ENCODE measurements at places on chromosomes 4 and X. TPM values are rescaled to one million over a fixed set of nuclear protein-coding genes. Genes with fewer than 3 reads are reported as not detected.
A peak's percentile ranks its signal among the peaks of the same experiment; 100 is the strongest.

- H3K4me1 ChIP-seq: peaks cover 16% of the 10 kb centered on the region
- H3K27ac ChIP-seq: peak overlapping the region; percentile 71
- H3K36me3 ChIP-seq: no peaks in the 10 kb centered on the region
- no peaks in the 10 kb centered on the region for H3K27me3 ChIP-seq
- H3K4me3 ChIP-seq: no peak overlapping the region
Observed at GRCh38 chr4:52588097-52588496, 71.0 kb downstream of the USP46 start.

DNA sequence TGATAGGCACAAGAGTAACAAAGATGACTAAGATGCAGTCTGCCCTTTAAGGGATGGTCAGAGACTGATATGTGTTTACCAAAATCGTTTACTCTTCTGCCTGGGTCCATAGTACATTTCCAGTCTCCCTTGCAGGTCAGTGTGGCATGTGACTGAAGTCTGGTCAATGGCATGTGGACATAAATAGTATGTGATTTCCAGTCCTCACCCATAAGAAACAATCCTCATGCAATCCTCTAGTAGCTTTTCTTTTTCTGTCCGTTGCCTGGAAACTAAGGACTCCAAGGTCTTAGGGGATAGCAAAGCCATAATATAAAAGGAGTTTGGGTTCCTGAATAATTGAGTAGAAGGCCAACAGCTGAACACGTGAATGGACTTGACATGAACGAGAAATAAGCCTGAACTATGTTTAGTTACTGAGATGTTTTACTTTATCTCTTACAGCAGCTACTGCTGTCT lies 1.1 kb downstream of the SLC9B2 start:
- peak overlapping the region; percentile 82 for H3K4me3 ChIP-seq
- H3K27ac ChIP-seq: peak overlapping the region; percentile 89
- no peaks in the 10 kb centered on the region for H3K36me3 ChIP-seq

The PDE6B gene
- 0.11 TPM for total RNA-seq

The SH3RF1 gene
- total RNA-seq: 28.3 TPM

DNA sequence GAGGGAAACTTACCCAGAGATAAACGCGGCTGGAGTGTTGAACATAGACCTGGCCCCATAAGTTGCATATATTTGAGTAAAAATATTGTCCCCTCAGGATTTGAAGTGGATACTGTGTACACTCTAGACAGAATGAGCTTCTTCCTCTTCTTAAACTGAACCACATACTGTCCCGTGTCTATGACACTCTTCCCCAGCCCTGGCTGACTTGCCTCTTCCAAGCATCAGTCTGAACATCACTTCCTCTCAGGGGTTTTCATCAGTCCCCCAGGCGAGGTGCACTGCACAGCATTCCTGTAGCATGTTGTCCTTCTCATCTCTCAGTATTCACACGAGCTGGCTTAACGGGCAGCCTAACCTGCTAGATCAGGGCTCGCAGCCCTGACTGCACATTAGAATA lies 80.5 kb upstream of the TMEM150C start:
- no peak for DNase-seq
- peaks cover 12% of the 10 kb centered on the region for H3K4me1 ChIP-seq
- no peak overlapping the region for H3K27ac ChIP-seq
- H3K4me3 ChIP-seq: no peak overlapping the region
- H3K36me3 ChIP-seq: no peaks in the 10 kb centered on the region
- H3K27me3 ChIP-seq: no peaks in the 10 kb centered on the region

DNA sequence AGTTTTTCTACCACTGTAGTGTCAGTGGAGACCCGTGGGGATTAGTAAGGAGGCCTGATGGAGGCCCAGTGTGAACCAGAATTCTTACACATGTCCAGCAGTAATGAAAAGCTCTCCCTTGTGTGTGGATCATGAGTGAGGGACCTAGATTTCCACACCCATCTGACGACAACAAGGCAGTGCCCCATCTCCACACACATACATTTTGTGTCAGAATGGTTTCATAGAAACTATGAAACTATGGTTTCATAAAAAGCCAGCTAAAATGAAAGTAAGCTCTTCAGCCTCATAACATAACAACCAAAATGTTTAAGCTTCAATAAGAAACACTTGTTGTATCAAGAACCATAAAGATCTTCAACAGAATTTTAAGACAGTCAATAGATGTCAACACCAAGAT lies 884.5 kb upstream of the ADGRL3 start:
- H3K27ac ChIP-seq: no peak overlapping the region
- no peak overlapping the region for H3K4me3 ChIP-seq
- no peaks in the 10 kb centered on the region for H3K36me3 ChIP-seq
- H3K4me1 ChIP-seq: no peaks in the 10 kb centered on the region
- H3K27me3 ChIP-seq: no peaks in the 10 kb centered on the region
- no peak for DNase-seq

The PLRG1 gene
- total RNA-seq: 84.7 TPM

DNA sequence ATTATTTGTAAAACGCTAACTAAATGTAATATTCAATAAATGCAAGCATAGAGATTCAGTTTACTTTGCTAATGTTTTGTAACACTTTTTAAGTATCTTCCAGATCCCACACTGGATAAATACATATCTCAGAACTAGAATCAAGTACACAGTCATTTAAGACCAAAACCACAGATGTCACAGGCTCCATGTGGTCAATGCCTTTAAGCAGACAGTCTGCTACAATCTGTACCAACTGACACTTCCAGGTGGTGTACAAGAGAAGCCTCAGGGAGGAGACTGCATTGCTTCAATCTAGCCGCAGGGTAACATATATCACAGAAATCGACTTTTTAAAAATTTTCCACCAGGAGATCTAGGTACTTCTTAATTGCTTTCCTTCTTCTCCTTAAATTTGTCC lies 229.6 kb upstream of the DIAPH2 start:
- H3K27me3 ChIP-seq: no peaks in the 10 kb centered on the region
- H3K4me3 ChIP-seq: no peak overlapping the region
- DNase-seq: no peak
- no peaks in the 10 kb centered on the region for H3K4me1 ChIP-seq

DNA sequence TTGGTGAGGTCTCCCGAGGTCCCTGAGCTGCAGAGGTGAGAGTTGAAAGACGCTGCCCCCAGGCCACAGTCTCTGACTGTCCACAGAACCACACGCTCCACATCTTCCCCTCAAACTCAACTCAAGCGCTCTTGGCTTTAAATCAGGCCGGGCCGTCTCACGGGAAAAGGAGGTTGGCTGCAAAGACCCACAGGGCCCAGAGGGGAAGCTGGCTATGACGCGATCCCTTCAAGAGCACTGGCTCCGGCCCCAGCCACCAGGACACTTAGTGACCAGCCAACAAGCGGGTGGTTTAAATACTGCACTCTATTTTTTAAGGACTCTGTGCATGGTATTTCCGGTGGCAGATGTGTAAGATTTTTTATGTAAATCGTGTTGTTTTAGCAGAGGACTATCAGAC lies 19.9 kb downstream of the LRPAP1 start:
- no peak overlapping the region for H3K27ac ChIP-seq
- no peaks in the 10 kb centered on the region for H3K27me3 ChIP-seq
- no peaks in the 10 kb centered on the region for H3K36me3 ChIP-seq
- H3K4me1 ChIP-seq: no peaks in the 10 kb centered on the region
- no peak for DNase-seq
- H3K4me3 ChIP-seq: no peak overlapping the region

The LGI2 gene
- total RNA-seq: not detected

- H3K36me3 ChIP-seq: no peaks in the 10 kb centered on the region
- no peaks in the 10 kb centered on the region for H3K27me3 ChIP-seq
- H3K4me3 ChIP-seq: no peak overlapping the region
- H3K4me1 ChIP-seq: no peaks in the 10 kb centered on the region
Observed at GRCh38 chrX:149398027-149398426, 107.1 kb downstream of the IDS start.

DNA sequence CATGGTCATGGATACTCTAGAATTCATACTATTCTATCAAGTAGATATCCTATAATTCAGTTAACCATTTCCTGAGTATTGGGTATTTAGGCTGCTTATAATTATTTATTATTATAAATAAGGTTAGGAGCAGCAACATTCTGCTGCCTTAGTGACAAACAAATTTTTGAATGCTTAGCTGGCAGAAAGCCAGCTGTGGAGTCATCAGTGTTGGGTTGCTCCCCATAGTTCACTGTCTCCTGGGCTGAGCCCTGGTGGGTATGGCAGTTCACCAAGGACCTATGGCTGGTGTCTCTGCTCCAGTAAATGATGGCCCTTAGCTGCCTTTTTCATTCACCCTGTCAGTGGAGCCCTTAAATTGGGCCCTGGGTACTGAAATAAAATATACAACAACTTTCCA lies 61.8 kb downstream of the SMARCA5 start:
- DNase-seq: peak; percentile 23
- H3K27ac ChIP-seq: no peak overlapping the region
- H3K36me3 ChIP-seq: no peaks in the 10 kb centered on the region
- H3K4me1 ChIP-seq: no peaks in the 10 kb centered on the region
- no peaks in the 10 kb centered on the region for H3K27me3 ChIP-seq
- no peak overlapping the region for H3K4me3 ChIP-seq

- H3K36me3 ChIP-seq: no peaks in the 10 kb centered on the region
- DNase-seq: no peak
- no peaks in the 10 kb centered on the region for H3K4me1 ChIP-seq
- no peak overlapping the region for H3K4me3 ChIP-seq
Observed at GRCh38 chr4:179601671-179602070, 2159.4 kb upstream of the AGA start.

The RTL3 gene
- total RNA-seq: under 0.01 TPM

The VCX3A gene
- total RNA-seq: not detected

DNA sequence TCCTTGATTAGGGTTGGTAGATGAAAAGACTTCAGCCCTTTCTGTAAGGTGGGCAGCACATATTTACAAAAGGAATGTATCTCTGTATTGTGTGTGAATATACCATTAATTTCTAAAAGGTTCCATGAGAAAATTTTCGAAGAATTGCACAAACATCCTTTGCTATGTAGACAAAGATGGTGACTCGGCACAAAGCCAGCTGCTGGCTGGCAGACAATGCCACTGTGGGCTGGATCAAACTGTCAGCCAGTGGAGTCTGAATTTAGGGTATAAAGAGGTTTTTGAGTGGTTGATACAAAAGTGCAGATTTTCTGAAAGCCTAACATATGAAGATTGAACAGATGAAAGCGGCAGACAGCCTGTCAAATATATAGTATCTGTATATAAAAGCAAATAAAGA lies 5.6 kb upstream of the TXK start:
- 0 out of 2 replicates have a peak, but pooled peaks cover 4% of the 10 kb centered on the region for H3K27me3 ChIP-seq
- peak; percentile 45 for DNase-seq
- no peaks in the 10 kb centered on the region for H3K4me1 ChIP-seq

DNA sequence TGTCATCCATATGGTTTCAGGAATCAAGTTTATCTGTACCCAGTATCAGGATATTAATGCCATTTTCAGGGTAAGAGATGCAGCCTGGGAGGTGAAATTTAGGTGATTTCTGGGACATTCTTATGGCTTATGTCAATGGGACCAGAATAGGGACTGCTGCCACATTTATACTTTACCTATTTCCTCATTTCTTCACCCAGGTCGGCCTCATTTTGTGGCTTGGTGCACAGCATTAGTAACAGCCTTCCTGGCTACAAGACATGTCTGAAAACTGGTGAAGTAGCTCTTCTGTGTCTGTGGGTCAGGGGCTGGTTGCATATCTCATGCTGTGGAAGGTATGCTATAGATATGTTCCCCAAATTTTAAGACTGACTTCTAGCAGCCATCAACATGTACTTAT lies 284.8 kb downstream of the AFF2 start:
- no peak for DNase-seq
- no peaks in the 10 kb centered on the region for H3K27me3 ChIP-seq
- no peaks in the 10 kb centered on the region for H3K36me3 ChIP-seq
- H3K4me1 ChIP-seq: no peaks in the 10 kb centered on the region
- no peak overlapping the region for H3K27ac ChIP-seq

GRCh38 chr4:47837094-47837907 lies 566 bp downstream of the CORIN start:
- no peaks in the 10 kb centered on the region for H3K36me3 ChIP-seq
- DNase-seq: peak; percentile 50
- H3K27me3 ChIP-seq: no peaks in the 10 kb centered on the region
- H3K4me1 ChIP-seq: peaks cover 10% of the 10 kb centered on the region
- H3K4me3 ChIP-seq: peak overlapping the region; percentile 73
- no peak overlapping the region for H3K27ac ChIP-seq

DNA sequence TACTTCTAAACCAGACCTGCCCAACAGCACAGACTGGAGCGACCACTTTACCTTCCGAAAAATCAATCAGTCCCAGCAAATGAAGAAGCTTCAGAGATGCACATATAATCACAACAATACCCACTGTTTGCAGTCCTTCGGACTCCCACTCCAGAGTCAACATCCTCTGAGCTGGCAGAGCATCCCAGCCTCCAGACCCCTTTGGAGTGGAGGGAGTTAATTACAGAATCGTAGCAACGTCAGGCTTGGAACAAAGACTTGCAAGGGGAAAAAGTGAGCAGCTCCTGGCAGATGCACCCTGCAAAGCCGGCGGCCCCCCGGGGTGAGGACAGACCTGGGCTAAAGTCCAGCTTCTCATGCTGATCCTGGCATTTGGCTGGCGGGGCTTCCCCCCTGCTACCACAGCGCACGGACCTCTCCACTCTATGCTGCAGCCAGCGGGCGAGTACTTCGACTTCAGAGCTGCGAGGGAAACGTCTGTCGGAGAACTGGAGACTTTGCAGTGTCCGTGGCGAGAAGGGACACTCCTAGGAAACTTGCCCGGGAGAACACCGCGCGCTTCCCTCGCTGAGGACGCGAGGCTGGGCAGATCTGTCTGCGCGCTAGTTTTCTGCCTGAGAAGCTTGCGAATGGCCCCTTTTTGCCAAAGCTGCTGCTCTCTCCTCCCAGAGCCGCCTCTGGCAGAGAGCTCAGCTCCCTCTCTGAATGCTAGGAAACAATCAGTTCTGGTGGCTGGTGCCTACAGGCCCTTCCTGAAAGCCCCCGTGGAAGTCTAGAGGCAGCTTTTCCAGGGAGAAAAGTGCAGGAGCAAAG lies 283.7 kb downstream of the PACRGL start:
- no peaks in the 10 kb centered on the region for H3K36me3 ChIP-seq
- no peak overlapping the region for H3K4me3 ChIP-seq
- H3K27me3 ChIP-seq: peaks cover 6% of the 10 kb centered on the region
- H3K4me1 ChIP-seq: no peaks in the 10 kb centered on the region
- H3K27ac ChIP-seq: no peak overlapping the region

The GPR82 gene
- not detected for total RNA-seq

GRCh38 chr4:93710101-93710846 lies 118.3 kb upstream of the ATOH1 start:
- H3K4me1 ChIP-seq: no peaks in the 10 kb centered on the region
- no peaks in the 10 kb centered on the region for H3K27me3 ChIP-seq
- no peak overlapping the region for H3K4me3 ChIP-seq
- DNase-seq: no peak

DNA sequence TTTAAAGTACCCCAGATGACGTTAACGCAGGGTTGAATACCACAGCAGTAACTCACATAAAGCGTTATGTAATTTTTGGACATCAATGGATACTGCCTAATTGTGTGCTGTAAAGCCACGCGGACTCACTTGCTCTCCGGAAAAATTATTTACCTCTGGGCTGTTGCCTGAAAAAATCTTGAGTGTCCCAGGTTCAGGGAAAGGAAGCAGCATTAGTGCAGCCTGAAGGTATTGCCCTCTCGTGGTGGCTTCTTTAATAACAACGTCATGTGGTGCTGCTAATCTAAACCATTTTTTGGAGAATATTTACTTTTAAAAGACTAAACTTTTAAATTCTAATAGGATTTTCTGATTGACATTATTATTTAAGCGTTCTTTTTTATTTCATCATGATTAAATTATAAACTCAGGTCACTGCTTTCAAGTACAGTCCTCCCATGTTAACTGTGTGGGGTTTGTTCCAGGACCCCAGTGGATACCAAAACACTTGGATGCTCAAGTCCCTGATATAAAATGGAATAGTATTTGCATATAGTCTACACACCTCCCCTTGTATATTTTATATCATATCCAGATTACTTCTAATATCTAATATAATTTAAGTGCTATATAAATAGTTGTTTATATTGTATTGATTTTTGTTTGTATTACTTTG lies 384.8 kb downstream of the FAM133A start:
- H3K4me1 ChIP-seq: no peaks in the 10 kb centered on the region
- H3K27ac ChIP-seq: no peak overlapping the region
- H3K4me3 ChIP-seq: no peak overlapping the region
- H3K27me3 ChIP-seq: no peaks in the 10 kb centered on the region

The SYTL5 gene
- total RNA-seq: not detected

Measured in GM23248 (cell line).